ENCODE measurements at places on chromosomes 5 and 9.

GRCh38 chr9:136624184-136624951 lies 38.3 kb upstream of the EGFL7 start:
- no peak for DNase-seq

DNA sequence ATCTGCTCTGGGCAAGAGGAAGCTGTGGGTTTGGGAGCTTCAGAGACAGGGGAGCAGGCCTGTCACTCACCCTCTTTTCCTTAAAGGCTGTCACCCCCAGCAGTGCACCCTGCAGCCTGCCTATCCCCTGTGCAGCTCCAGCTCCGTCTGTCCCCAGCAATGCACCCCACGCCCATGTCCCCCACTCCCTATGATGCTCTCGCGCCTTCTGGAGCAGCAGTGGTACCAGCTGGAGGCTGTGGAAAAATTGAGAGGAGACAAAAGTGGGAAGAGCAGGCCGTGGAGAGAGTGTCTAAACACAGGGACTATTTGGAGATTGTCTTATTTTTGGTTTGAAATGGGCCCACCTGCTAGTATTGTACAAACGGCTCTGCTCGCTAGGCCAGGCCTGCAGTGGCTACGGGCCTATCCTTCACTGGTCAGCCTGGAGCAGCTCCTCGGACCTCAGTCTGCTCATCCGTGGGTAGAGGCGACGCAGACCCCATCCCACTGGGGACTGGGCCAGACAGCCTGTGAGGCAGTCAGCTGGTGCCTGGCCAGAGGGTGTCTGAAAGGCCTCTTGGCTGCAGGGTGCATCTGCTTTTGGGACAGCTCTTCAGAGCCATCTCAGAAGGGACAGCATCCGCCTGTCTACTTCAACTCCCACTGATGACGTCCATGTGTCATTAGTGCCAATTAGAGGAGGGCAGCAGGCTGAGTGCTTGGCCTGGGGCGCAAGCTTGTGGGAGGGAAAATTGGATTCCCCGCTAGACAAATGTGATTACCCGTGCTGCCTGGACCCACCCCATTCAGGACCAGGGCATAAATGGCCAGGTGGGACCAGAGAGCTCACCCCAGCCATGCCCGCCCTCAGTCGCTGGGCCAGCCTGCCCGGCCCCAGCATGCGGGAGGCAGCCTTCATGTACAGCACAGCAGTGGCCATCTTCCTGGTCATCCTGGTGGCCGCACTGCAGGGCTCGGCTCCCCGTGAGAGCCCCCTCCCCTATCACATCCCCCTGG lies at the start of gene DBH:
DBH (plus strand) TSS at position 831 of the 999 bp plus-strand sequence; CDS start at position 840, 9 bp downstream.
- no peak for DNase-seq

- DNase-seq = no peak
Observed at GRCh38 chr9:5453673-5454072, 3.3 kb downstream of the CD274 start.

DNA sequence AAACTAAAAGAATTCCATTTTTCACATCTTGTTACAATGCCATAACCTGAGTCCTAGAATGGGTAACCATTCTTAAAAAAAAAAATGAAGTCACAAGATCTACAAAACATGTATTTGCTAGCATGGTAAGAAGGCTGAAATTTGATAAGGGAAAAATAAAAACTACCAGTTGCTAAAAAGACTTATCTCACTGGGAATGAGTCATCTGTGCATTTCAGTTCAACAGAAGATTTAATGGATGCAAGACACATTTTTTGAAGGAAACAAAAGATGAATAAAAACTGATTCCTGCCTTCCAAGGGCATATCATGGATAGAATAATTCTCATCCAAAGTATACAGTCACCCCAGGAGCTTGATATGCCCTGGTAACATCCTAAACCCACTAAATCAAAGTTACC lies 47.2 kb downstream of the SGTB start:
- DNase-seq = no peak

DNA sequence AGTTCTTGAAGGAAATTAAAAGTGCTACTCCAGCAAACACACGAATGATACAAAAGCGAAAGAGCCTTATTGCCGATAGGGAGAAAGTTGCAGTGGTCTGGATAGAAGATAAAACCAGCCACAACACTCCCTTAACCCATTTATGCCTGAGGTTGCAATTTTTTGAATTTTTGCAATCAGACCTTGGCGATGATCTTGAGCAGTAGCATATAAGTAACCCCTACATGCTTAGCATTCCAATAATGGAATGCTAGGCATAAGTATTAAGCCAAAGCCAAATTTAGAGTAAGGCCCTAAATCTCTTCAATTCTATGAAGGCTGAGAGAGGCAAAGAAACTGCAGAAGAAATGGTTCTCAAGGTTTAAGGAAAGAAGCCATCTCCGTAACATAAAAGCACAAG lies 153.5 kb downstream of the SLC28A3 start:
- no peak for DNase-seq

DNA sequence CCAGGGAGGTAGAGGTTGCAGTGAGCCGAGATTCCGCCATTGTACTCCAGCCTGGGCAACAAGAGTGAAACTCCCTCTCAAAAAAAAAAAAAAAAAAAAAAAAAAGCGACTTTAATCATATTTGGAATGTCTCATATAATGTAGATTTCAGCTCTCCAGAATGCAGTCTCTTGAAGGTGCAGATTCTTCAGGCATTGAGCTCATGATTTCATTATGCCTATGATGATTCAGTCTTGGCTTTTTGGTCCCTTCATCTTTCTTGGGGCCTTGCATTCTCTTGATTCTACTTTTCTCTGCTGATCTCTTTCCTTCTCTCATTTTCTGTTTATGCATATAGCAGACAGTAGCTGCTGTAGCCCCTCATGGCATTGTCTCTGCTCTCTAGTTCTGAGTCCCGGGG lies 22.9 kb downstream of the KDM4C start:
- no peak for DNase-seq
